ENCODE measurements at places on chromosomes 3 and 15. TPM values are rescaled to one million over a fixed set of nuclear protein-coding genes. Genes with fewer than 3 reads are reported as not detected.

Gene GJD2
- polyA plus RNA-seq = not detected

DNA sequence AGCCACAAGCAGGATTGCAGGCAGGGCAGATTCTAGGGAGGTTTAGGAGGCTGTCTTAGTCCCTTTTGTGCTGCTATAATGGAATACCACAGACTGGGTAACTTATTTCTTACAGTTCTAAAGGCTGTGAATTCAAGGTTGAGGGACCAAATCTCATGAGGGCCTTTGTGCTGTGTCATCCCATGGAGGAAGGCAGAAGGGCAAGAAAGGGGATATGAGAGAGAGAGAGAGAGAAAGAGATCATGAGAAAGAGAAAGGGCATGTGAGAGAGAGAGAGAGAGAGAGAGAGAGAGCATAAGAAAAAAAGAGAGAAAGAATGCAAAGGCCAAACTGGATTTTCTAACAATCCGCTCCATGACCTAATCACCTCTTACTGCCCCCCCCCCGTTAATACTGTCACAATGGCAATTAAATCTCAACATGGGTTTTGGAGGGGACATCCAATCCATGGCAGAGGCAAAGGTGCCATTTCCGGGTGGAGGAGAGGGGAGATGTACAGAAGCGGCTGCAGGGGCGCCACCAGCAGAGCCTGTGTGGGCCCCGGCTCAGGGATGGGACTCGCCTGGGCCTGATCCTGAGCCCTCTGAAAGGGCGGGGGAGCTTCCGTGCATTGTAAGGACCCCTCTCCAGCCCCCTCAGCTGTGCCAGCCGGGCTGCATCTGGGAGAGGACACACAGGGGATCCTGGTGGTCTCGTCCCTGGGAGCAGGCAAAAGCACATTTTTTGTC lies 20.5 kb downstream of the MRPS11 start:
- peaks cover 12% of the 10 kb centered on the region for H3K4me1 ChIP-seq
- no peak overlapping the region for H3K4me3 ChIP-seq
- no peaks in the 10 kb centered on the region for H3K36me3 ChIP-seq
- peak overlapping the region; percentile 15 for H3K27ac ChIP-seq
- no peaks in the 10 kb centered on the region for H3K27me3 ChIP-seq

DNA sequence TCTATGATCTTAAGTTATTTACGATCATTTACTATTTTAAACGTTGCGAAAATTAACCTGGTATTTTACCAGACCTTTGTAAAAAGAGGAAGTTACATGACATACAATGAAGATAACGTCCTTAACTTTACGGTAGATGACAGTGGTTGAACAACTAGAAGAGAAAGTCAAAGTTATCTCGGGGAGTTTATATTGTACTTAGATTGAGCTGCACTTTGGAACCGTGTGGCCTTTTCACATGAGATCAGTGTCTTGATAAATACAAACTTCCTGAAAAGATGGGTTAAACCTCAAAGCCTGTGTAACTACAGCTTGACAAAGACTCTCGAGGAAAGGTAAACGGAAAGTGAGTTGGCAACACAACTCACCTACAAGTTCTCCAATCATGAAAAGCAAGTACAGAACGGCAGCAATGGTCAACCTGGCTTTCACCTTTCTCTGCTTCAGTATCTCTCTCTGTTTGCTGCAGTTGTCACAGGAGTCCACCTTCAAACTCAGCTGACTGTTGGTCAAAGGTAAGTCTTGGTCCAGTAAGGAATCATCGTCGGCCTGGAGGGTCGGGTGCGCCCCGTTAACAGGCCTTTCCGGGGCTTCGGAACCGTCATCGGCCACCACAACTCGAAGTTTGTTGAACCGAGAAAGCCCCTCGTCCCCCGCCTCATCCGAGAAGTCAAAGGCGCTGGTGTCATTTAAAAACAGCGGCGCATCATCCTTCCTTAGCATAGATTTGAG lies 793 bp downstream of the SLC30A4 start:
- peaks cover 31% of the 10 kb centered on the region for H3K27me3 ChIP-seq
- H3K36me3 ChIP-seq = no peaks in the 10 kb centered on the region
- H3K4me3 ChIP-seq = peak overlapping the region; percentile 44
- H3K27ac ChIP-seq = no peak overlapping the region
- H3K4me1 ChIP-seq = peaks cover 17% of the 10 kb centered on the region
- DNase-seq = peak; percentile 18

DNA sequence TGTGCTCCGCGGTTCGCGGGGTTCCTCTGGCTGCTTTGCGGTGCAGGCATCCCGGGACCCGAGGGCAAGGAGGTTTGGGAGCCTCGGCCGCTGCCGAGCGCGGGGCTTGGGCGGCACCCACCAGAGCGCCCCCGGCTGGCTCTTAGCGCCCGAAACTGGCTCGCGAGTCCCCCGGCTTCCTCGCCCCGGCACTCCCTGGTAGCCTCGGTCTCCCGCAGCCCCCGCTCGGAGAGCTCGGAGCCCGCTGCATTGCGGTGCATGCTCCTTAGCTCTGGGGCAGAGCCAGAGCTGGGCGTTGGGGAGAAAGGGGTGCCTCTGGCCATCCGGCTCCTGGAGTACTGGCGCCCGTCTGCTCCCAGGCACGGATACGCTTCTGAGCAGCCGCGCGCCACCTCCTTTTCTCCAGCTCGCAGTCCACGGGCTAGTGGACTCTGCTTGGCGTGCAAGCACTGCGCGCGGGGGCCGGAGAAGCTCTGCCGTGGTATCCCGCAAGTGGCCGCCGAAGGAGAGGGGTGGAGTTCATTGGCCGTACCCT lies 753 bp downstream of the EPHB1 start:
- DNase-seq = no peak
- H3K27me3 ChIP-seq = peaks cover 23% of the 10 kb centered on the region
- H3K4me1 ChIP-seq = peaks cover 22% of the 10 kb centered on the region
- H3K36me3 ChIP-seq = no peaks in the 10 kb centered on the region
- H3K4me3 ChIP-seq = peak overlapping the region; percentile 21

GRCh38 chr3:14379843-14380242 lies 22.6 kb upstream of the SLC6A6 start:
- no peaks in the 10 kb centered on the region for H3K36me3 ChIP-seq
- H3K4me3 ChIP-seq = no peak overlapping the region
- no peak overlapping the region for H3K27ac ChIP-seq
- H3K4me1 ChIP-seq = peaks cover 59% of the 10 kb centered on the region
- no peak for DNase-seq
